ENCODE measurements at places on chromosomes 1 and 21.

DNA sequence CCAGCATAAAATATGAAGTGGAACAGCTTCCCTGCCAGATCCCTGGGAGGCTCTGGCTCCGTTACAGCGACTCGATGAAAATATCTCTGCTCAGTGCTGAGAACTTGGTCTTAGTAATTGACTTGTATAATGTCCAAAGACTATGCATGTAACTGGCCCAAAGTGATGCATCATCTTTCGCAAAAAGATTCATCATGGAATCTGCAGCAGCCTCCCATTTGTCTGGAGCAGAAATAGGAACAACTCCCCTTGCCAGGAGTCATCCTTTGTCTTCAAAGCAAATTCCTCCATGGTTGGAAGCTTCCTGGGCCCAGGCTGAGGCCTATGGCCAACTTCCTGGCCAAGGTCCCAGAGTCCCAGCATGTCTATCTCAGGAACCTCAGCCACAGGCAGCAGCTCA lies 16.9 kb upstream of the SLC6A17 start:
- DNase-seq: no peak

DNA sequence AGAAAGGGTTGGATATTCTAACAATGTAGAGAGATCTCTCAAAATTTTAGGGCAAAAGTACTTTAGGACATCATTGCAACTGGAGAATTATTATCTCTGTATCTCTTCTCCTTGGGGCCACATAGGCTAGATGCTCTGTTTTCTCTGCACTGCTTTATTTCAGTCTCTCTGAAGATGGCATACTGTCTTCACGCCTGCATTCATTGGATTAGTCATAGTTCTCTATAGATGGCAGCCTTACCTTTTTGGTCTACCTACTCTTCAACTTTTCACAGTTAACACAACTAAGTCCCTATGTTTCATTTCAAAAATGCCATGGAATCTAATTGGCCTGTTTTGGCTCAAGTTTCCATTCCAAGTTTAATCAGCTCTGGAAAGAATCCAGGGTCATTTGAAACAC lies 1623.3 kb upstream of the B3GALT2 start:
- DNase-seq: no peak

- no peak for DNase-seq
Measured at GRCh38 chr1:90922202-90922601, 99.6 kb downstream of the ZNF644 start.

DNA sequence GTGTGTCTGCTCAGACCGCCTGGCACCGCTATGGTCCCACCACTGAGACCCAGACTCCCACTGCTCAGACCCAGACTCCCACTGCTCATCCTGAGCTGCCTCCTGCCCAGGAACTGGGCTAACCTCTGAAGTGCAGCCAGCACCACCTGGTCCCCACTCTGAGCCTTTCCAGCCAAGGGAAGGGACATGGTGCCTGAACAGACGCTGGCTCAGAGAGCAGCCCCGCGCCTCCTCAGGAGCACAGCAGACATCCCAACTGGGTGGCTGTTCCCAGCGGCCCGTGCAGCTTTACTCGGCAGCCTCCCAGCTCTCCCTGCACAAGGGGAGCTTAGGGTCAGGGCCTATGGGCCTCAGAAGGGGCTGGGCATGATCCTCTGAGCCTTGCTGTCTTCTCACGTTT lies 27.8 kb upstream of the CNTN2 start:
- DNase-seq: no peak

- no peak for DNase-seq
Measured at GRCh38 chr1:226987179-226987536, 47.1 kb downstream of the COQ8A start.

- no peak for DNase-seq
Measured at GRCh38 chr21:26443291-26443690, 129.8 kb downstream of the CYYR1 start.

GRCh38 chr21:41871293-41872030 lies 7.7 kb downstream of the PRDM15 start:
- DNase-seq: no peak

GRCh38 chr1:109373126-109373525 lies 24.6 kb downstream of the SORT1 start:
- DNase-seq: no peak

- DNase-seq: no peak
Measured at GRCh38 chr21:42379426-42380215, 13.3 kb upstream of the TFF1 start.

- no peak for DNase-seq
Measured at GRCh38 chr1:225999912-226000337, 782 bp upstream of the SDE2 start.

DNA sequence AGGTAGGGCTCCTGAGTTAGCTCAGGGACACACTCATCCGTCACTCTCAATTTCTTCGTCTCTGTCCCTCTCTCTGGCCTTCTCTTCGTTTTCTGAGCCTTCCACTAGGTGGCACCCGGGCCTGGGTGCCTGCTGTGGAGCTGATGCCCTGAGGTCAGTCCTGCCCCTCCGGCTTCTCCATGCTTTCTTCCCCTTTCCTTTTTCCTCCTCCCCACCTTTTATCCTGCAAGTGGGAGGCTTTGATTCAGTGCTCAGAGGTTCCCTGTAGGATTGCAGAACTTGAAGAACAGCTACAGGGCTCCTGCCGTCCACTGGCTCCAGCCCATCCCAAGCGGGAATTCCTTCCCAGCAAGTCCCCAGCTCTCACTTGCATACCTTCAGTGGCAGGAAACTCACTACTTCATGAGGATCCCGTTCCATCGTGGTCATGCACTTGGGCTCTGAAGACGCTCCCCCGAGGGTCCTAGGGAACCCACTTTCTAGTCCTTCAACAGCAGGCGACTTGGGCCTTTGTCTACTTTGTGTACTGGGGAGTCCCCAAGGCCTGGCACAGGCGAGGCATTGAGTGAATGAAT lies 45.6 kb downstream of the SRRM1 start:
- DNase-seq: peak; percentile 82

GRCh38 chr1:107436552-107437241 lies 295.9 kb downstream of the NTNG1 start:
- no peak for DNase-seq

DNA sequence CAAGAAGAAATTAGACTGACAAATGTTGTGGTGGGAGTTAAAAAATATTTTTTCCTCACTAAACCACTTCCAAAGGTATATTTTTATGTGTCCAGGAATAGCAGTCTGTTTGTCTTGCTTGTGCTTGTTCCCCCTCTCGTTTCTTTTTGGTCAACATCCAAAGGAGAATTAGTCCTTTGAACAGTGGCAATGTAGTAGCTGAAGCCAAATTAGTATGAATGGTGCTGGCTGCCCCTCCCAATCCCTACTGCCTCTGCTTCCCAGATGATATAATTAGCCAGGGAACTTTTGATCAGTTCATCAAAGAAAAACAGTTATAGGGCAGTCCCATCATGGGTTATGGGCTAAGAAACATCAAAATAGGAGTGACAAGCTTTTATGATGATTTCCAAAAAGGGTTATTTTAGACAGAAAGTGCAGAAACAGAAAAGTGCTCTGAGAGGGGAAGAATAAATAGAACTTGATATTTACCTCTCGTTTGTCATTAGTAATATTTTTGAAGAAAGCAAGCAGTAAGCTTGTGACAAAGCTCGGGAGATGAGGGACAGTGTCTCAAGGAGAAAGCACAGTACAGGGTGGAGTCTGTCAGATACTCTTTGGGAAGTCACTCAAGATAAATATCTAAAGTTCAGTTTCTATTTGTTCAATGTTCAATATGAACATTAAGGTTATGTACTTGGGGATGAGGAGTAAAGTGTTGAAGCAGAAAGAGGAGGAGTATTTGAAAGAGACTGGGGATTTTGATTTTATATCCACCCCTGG lies 239.1 kb downstream of the HLX start:
- DNase-seq: no peak

DNA sequence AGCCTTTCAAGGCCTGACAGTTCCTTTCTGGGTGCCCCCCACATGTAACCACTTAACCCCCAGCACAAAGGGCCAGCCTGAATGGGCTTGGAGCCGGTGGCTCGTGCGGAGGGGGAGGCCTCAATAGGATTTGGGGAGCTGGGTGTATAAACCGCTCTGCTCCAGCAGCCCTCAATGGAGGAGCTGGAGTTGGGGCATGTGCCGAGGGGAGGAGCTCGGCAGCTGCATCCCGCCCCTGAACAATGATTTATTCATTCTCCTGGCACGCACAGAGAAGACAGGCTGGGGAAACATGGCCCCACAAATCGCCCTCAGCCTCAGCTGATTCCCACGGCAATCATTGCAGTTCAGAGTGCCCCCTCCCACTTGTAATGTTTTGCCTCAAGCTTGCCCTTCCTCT lies 6.9 kb upstream of the C1orf216 start:
- DNase-seq: no peak

DNA sequence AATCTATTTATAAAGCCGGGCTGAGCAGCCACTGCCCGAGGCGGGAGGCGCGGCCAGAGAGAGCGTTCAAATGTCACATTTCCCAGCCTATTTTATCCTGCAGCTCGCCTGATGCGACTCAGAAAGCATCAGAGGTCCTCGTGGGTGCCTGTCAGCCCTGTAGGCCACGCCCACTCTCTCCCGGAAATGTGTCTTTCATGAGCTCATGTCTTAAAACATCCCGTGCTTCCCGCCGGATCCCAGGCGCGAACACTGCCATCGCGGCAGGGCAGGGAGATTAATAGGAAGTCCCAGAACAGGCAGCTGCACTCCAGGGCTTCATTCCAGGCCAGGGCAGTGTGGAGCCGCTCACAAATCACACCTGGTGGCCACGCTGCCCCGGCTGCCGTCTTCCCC lies 117.5 kb downstream of the PRDM16 start:
- peak; percentile 84 for DNase-seq

GRCh38 chr1:49824261-49824660 lies 199.5 kb downstream of the AGBL4 start:
- DNase-seq: no peak

Data from femur (tissue), 1 donor.